ENCODE measurements at places on chromosomes 4 and X. TPM values are rescaled to one million over a fixed set of nuclear protein-coding genes. Genes with fewer than 3 reads are reported as not detected.

The KIAA1210 gene
- not detected for total RNA-seq

DNA sequence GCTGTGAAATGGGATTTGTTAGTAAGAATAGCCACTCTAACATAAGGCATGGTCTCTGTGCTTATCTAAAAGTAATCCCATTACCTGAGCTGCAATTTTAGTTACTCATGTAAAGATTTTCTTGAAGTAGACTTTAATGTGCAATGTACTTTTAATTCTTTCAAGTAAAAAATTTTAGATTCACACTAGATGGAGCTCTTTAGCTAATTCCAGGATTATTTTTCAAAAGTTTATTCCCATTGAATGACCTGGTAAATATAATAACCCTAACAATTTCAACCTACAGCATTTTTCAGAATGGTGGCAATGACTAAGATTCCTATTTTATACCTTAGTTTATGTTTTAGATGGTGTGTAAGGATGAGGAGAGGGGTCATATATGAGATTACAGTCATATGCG lies 18.1 kb downstream of the USP38 start:
- DNase-seq = peak; percentile 22
- H3K4me3 ChIP-seq = no peak overlapping the region
- H3K27me3 ChIP-seq = no peaks in the 10 kb centered on the region
- H3K27ac ChIP-seq = no peak overlapping the region
- peaks cover 80% of the 10 kb centered on the region for H3K36me3 ChIP-seq
- H3K4me1 ChIP-seq = no peaks in the 10 kb centered on the region

DNA sequence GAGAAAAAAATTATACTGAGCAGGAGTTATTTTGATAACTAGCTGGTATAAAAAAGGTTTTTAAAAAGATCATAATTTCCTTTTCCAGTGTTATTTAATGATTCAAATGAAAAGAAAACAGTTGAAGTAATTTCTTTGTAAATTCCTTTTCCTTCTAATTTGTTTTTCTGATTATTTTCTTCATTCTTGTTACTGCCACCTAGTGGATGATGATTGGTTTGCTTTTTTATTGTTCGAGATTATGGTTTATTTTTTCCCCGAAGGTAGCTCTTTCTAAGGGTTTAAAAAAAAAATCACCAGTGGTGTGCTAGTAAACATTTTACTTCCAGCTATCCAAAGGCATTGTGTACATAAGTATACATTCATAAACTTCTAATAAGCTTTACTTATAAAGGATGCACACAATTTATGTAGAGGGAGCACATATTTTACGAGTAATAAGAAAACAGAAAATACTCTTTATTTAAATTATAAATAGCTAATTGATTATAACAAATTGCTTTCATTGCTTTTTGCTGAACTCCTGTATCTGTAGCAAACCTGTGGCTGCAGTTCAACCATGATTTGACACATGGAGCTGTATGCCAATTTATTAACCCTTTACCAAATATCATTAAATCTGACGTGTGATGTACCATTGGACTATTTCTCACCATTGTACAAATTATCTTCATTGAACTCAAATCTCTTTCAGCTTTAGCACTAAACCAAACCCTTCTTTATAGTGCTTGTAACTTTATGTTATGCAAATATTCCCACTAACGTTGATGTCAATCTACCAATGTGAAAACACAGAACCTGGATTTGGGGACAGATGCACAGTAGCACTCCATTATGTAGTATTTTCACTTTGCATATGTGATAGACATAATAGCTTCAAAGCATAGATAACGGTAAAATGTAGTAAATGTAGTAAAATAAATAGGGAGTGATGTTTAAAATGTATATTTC lies 97.8 kb upstream of the ANK2 start:
- H3K27me3 ChIP-seq = no peaks in the 10 kb centered on the region
- no peak overlapping the region for H3K4me3 ChIP-seq
- H3K36me3 ChIP-seq = no peaks in the 10 kb centered on the region
- H3K27ac ChIP-seq = no peak overlapping the region
- peak; percentile 21 for DNase-seq

DNA sequence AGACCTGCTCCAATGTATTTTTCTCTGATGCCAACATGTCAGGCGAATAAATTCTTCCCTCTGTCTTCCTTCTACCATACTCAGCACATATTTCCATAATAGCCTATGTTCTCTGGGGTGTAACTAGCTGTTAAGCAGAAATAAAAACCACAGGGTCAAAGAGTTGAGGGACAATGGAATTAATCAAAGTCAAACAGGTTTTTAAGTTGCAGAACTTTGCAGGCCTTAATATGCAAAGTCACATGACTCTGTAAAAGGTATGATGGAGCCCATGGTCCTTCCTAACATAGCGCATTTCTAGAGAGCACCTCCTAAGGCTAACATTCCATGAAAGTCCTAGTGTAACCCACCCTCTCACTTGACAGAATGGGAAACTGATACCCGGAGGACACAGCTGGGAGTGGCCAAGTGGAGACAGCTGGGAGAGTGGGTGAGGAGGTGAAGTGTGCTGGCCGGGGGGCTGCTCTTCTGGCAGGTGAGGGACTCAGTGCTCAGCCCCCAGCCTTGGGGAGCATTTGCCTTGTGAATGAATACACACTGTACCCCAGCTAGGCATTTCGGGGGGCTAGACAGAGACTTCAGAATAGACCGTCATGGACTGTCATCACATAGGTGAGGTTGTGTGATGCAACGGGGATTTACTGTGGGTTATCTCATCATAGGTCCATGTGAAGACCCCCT lies 8.4 kb upstream of the SORCS2 start:
- peaks cover 25% of the 10 kb centered on the region for H3K27me3 ChIP-seq
- H3K4me3 ChIP-seq = no peak overlapping the region
- H3K4me1 ChIP-seq = no peaks in the 10 kb centered on the region
- no peaks in the 10 kb centered on the region for H3K36me3 ChIP-seq
- H3K27ac ChIP-seq = no peak overlapping the region

- peaks cover 8% of the 10 kb centered on the region for H3K36me3 ChIP-seq
- H3K27ac ChIP-seq = no peak overlapping the region
- no peaks in the 10 kb centered on the region for H3K27me3 ChIP-seq
- DNase-seq = no peak
- peaks cover 7% of the 10 kb centered on the region for H3K4me1 ChIP-seq
These were observed 15.7 kb downstream of the ATP8A1 start for GRCh38 chr4:42641161-42641560.

The CXorf49 gene
- not detected for total RNA-seq

The PHEX gene
- 0.69 TPM for total RNA-seq

- no peak overlapping the region for H3K27ac ChIP-seq
- peak; percentile 67 for DNase-seq
- no peaks in the 10 kb centered on the region for H3K4me1 ChIP-seq
- no peaks in the 10 kb centered on the region for H3K36me3 ChIP-seq
These were observed 12.2 kb upstream of the TMEM128 start for GRCh38 chr4:4260185-4260751.

- no peak overlapping the region for H3K4me3 ChIP-seq
- H3K27ac ChIP-seq = no peak overlapping the region
- no peak for DNase-seq
- H3K27me3 ChIP-seq = no peaks in the 10 kb centered on the region
- H3K4me1 ChIP-seq = no peaks in the 10 kb centered on the region
- no peaks in the 10 kb centered on the region for H3K36me3 ChIP-seq
These were observed 134.2 kb downstream of the MAML3 start for GRCh38 chr4:140019619-140020347.
